Pons (tissue), 1 donor: ENCODE measurements at places on chromosomes 2 and 18.

DNA sequence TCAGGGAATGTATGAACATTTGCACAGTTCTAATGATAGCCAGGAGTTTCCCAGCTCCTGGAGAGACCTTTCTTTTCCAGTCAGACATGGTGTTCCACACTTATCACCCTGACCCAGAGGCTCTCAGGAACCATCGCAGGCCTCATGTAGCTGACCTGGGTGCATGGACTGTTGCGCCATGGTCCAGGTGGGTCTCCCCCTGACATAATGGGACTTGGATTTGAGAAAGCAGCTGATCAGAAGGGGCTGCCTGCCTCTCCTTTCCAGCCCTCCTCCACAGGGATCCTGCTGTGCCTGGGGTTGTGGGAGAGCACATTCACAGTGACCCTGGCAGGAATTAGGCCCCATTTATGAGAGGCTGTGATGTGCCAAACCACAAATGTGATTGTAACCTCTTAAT, 133.4 kb upstream of the ALPP start:
- DNase-seq: no peak

GRCh38 chr2:600542-601386, 76.4 kb downstream of the TMEM18 start:
- no peak for DNase-seq

DNA sequence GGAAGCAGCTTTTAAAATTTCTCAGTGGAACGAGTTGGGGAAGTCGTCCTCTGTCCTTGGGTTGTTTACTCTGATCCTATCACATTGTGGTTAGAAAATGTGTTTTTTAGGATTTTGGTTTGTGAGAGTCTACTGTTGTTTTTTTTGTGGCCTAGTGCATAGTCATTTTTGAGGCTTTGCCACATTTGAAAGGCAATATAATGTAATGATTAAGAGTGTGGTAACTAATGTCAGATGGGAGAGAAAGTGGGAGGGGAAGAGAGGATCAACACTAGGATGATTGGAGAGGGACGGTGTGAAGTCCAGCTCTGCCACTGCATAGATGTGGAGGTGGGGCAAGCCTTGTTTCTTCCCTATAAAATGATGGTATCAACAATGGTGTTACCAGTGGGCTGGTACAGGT, 8.5 kb downstream of the SP140L start:
- DNase-seq: no peak

DNA sequence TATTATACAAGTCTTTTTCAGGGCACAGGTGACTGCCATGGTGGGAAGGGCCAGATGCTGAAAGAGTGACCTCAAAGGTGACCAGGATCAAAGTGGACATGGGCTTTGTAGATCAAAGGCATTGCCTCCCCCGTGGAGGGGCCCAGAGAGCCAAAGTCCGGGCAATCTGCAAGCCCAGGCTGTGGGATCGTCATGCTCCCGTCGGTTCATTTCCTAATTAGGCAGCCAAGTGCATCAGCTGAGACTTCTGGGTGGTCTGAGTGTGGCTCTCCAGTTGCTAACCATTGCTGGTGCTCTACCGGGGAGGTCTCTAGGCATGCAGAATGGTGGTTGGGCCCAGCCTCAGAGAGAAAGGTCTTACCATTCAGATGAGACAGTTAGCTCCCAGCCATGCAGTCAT, 61.6 kb downstream of the TRIB2 start:
- no peak for DNase-seq

DNA sequence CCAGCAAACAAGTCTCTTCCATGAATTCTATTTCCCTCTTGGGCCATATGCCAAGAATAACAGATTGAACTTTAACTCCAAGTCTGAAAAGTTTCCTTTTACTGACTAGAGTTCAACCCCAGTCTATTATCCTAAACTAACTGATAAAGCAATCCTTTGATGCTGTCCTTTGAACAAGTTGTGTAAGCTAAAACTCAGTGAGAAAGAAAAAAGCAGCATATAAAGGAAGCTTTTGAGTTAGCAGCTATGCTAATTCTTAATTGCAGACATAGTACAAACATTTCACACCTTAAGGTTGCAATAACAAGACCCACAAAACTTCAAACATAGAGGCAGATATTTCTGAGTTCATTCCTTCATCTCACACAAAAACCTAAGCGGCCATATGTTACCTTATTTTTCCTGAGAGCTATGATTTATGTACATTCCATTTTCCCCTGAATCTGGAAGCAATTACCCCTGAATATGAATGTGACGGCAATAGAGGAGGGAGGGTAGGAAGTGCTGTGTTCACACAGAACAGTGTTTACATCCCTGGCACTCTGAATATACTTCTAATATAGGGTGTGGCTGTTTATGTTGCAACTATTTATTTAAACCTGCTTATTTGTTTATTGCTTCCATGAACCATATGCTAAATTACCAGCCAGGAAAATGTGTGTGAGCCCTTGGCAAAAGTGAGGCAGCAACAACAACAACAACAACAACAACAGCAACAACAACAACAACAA, 180.6 kb downstream of the IRS1 start:
- DNase-seq: no peak

- DNase-seq: no peak
These were observed 14.2 kb downstream of the MTX2 start for GRCh38 chr2:176283291-176284068.

DNA sequence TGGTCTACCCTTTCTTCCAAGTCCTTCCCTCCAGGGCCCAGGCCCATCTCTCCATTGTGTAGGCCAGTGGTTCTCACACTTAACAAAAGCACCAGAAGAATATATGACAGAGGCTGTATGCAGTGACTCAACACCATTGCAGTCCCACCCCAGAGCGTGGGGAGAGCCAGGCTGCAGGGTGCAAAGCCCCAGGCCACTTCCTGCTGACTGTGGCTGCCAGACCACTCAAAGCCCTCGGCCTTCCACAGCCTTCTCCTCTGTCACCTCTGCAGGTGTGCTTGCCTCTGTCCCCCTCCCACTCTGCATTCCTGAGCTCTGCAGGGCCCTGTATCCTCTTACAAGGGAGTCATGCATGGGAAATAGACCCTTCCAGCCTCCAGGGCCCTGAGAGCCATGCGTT, 40.4 kb upstream of the ARHGEF4 start:
- no peak for DNase-seq

GRCh38 chr2:25349397-25349796, 7.7 kb upstream of the DNMT3A start:
- no peak for DNase-seq

DNA sequence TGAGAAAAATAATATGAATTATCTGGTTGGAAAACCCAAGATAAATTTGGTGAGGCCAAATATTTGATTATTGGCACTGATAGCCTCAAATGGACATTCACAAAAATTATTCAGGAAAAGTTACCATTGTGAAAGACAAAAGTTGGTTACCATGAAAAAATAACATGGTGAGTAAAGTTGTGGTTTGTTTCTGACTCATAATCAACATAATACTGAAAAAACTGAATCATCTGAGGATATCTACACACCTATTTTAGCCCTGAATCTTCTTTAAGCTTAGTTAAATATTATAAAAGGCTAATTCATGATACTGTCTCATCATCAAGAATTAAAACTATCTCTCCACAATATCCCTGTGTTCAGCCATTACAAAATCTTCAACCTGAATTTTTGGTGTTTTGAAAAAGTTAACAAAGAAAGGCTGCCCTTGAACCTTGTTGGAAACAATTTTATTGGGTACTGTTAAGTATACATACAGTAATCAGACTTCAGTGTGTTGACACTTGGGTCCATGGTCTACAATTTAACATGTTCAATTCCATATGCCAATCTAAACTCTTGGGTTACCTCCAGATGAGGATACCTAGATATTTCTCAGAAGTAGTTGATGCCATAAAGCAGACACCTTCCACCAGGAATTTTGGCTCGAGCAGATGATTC, 607.5 kb upstream of the SLC39A10 start:
- no peak for DNase-seq

DNA sequence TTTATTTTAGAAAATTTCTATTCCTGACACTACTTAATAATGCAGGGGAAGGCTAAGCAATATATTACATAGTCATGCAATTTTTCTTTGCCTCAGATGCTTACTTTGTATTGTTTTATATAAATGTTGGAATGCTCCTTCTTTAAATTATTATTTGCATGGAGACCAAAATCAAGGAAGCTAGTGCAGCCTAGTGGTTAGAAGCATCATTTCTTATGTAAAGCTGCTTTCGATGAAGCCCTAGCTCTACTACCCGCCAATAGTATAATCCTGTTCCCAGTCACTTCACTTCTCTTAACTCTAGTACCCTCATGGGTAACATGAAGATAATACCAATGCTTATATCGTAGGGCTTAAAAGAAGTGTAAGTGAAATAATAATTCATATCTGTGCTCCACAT, 198.9 kb downstream of the LRATD1 start:
- no peak for DNase-seq

GRCh38 chr18:13356032-13356431, 137.5 kb downstream of the LDLRAD4 start:
- no peak for DNase-seq

DNA sequence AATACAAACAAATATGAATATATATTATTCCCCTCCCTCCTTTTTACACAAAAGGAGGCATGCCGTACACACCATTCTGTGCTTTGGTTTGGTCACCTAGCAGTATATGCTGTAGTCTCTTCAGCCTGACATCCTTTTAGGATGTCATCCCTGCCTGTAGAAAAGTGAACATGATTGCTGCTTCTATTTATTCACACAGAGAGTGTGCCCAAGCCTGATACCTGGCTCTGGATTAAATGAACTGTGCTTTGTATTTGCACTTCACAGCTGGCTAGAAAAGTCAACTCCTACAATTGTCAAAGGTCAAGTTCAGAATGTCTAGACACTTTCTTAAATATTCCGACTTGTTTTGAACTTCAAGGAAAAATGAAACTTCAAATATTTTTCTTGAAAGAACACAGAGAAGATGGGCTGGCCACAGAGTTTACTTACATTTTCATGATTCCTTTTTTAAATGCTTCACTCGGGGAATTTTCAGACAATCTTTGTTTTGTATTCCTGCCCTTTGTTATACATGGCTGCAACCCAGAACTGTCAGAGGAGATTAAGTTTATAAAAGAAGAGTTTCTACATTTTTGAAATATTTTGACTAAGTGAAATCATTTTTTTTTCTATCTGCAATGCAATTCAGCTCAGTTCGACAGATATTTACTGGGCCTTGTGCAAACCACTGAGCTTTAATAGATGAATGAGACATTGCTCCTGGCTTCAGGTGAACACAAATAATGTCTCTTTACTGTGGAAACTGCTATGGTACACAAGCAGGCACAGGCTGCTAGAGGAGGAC, 33.5 kb downstream of the DAPL1 start:
- no peak for DNase-seq

GRCh38 chr2:46010925-46011490, 286.2 kb upstream of the EPAS1 start:
- peak; percentile 64 for DNase-seq

DNA sequence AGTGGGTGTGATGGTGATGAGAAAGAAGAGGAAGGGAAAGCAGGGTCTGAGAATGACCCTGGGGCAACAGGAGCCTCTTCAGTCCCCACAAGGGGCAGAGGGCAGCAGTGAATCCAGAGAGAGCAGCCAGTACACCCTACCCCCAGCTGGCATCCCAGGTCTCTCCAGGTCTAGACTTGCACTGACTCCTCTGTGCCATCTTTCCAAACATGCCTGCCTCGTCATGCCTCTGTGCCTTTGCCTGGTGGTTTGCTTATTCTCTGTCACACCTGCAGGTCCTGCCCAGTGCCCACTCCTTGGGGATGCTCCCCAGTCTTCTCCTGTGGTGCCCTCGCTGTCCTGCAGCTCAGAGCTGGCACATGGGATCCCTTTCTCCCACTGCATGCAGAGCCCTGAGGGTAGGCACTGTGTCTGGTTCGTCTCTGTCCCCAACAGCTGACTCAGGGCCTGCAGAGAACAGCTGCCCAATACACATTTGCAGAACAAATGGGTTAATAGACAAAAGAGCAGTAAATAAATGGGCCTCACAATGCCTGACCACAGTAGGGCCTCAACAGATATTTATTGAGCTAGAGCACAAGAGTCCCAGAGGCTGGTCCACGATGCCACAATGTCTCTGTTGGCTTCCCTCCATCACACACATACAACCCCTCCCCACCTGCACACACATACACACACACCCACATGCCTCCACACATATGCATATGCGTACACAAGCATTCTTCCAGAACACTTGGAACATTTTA, 89.8 kb downstream of the HS1BP3 start:
- no peak for DNase-seq

DNA sequence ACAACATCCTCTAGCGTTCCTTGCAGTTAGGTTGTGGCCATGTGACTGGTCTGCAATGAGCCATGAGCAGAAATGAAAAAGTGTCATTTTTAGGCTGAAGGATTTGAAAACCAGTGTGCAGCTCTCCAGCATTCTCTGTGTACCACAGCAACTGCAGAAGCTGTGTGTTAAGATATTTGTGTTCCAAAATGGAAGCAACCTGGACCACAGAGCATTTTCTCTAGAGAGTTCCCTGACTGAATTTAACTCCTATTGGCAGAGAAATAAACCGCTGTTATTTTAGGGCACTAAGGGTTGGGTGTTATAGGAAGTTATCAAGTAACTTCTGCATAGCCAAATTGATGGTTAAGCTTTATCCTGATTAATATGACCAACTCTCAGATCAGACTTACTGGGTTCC, 257.2 kb upstream of the THUMPD2 start:
- DNase-seq: peak; percentile 16

- no peak for DNase-seq
These were observed 501.5 kb downstream of the BCL11A start for GRCh38 chr2:60051991-60052390.

- no peak for DNase-seq
These were observed 96.6 kb downstream of the RHBDD1 start for GRCh38 chr2:226932443-226932842.

DNA sequence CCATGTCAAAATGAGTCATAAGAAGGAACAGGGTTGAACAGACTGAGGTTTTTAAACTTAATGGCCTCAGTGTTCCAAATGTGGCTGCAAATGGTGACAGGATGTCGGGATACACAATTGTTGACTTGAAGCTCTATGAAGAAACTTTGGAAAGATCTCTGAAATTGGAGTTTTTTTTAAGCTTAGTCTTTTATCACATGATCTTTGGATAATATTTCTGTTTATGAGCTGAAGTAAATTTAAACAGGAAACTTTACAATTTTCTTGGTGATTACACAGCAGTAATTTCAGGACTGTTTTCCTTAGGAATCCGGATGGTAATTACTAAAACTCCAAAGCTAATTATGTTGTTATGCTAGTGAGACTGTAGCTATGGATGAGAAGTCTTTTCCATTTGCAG, 199.1 kb upstream of the NRXN1 start:
- no peak for DNase-seq

DNA sequence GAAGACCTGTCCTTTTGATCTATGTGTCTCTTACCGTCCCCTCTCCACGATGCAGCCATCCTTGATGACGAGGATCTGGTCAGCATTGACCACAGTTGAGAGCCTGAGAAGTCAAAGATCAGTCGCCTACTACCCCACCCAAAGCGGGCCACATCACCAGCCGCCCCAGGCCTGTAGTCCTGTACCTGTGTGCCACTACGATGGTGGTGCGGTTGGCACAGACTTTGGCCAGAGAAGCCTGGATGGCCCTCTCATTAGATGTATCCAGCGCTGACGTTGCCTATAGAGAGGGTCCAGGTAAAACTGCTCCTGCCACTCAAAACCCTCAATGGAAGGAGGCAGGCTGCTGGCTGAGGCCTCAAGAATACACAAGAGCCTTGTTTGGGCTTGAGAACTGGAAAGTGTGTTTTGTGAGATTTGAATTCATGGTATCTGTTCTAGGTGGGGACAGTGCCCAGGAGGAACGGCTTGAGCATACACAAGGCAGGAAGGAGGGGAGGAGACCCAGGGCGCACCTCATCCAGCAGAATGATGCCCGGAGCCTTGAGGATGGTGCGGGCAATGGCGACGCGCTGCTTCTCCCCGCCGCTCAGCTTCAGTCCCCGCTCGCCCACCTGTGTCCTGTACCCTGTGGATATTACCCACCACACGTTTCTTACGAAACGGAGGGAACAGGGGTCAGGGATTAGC, 3.8 kb downstream of the ZFAND2B start:
- no peak for DNase-seq
